ENCODE measurements at places on chromosomes 1 and 21.

DNA sequence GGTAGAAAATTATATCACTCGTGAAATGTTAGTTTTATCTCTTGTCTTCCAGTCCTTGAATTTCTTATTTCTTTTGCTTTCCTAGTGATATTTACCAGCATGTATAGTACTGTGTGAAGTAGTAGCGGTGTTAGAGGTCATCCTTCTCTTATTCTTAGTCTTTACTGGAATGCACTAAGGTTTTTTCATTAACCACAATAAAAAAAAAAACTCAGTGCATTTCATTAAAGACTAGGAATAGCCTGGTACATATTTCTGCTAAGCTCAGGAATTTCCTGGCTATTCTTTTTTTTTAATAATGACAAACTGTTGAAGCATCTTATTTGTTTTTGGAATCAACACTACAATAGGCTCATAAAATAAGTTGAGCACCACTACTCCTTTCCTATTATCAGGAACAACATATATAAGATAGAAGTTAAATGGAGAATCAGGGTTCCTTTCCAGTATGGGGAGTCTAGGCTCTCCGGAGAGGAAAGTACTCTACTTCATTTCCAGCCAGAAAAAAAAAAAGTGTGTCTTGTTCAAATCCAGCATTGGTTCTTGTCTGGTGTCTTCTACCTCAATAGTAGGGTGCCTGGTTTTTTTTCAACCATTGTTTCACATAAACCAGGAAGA, 60.0 kb downstream of the TNFSF18 start:
- no peak for DNase-seq

DNA sequence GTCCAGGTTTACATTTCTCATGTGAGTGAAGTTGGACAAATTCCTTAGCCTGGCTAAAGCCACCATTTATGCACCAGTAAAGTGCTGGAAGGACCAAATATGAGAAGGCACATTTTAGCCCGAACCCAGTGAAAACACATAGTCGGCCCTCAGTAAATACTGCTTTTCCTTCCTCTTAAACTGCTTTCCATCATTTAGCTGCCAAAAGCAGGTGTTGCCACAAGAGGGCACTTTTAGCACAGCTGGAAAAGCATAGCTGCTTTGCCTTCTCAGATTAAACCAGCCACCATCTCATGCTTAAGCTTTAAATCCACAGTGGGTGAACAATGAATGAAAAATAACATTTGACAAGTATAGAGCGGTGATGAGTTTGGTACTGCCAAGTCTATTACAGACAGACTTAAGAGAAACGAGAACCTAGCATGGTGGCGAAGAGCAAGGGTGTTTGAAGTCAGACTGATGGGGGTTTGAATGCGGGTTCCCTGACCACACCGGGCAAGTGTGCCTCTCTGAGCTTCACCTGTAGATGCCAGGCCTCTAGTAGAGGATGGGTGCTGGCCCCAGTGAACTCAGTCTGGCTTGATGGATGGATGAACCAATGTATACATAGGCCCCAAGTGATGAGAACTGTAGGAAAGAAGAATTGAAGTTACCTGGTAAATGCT, 57.8 kb downstream of the SLC35D1 start:
- DNase-seq, result no peak

DNA sequence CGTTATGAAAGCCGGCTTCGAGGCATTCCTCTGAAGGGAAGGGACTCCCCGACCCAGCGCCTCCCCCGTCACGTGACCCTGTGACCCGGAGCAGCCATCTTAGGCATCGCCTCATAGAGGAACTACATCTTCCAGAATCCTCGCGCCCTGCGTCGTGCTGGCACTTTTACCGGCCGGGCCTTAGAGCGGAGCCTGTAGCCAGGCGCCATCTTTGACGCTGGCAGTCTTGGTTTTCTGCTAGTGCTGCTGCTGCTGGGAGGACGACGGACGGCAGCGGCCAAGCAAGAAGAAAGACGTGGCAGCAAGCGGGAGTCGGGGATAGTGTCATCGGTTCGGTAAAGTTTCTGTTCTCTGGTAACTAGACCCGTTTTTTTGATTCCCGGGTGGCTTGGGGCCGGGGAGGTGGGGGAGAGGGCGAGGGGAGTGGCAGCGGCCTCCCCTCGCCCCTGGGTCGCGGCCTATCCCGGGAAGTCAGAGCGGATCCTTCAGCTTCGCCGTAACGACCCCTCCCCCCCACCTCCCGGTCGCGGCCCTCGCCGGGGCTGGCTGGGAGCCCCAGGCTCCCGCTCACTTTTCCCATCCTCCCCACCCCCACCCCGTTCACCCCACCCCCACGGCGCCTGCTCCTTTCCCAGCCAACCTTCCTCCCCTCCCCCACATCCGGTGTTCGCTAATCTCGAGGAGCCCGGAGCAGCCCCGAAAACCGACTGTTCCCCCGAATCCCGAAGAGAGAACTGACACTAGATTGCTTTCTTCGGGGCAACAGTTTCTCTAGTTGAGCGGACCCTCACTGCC, at the start of the genes ZBED6 and ZC3H11A:
Gene ZBED6 (plus strand): TSS at position 183 of the 795 bp plus-strand sequence. CDS start 1,900 bp downstream, outside the sequence.
Gene ZC3H11A (plus strand): TSS at position 183 of the 795 bp plus-strand sequence. CDS start 21,448 bp downstream, outside the sequence.
- peak; percentile 93 for DNase-seq

- no peak for DNase-seq
Measured at GRCh38 chr1:206933333-206933945, 11.7 kb upstream of the FCMR start.

DNA sequence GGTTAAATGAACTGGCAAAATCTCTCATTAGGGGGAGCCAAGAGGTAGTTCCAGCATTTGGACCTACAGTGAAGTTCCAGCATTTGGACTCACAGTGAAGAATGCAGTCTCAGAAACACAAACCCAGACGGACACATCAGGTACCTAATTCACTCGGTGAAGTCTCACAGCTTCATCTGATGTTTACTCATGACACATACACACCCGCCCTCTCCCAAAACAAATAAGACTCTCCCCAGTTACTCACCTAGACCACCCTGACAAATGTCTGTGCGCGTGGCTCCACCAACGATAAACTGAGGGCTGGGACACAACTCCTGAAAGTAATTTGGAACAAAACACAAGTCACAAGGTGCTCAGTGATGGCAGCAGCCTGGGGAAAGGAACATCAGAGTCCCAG, 11.4 kb downstream of the CAPN8 start:
- DNase-seq, result no peak

DNA sequence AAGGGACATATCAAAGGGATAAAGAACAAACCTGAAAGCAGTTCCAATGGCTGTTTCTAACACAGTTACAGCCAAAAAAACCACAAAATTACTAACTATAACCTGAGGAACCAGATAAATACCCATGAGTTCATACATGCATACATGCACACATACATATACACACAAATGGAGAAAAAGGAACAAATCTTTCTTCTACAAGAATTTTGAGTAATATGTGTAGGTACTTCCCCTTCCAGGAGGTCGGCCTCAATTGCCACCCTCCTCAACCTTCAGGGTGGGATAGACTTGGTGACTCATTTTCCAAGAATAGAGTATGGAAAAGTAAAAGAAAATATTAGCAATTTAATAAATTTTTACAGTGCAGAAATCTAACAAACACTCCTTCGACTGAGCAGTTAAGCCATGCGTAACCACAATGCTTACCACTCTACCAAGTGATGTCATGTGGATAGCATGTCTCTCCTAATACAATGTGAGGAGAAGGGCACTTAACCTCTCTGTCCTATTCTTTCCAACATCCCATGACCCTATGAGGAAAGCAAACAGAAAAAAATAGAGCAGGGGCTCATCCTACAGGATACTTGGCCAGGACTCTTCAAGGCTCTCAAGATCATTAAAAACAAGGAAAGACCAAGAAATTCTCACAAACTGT, 243.0 kb upstream of the RUNX1 start:
- no peak for DNase-seq

All from GOT3 (cell line).